ENCODE measurements at places on chromosomes 3 and 15.

DNA sequence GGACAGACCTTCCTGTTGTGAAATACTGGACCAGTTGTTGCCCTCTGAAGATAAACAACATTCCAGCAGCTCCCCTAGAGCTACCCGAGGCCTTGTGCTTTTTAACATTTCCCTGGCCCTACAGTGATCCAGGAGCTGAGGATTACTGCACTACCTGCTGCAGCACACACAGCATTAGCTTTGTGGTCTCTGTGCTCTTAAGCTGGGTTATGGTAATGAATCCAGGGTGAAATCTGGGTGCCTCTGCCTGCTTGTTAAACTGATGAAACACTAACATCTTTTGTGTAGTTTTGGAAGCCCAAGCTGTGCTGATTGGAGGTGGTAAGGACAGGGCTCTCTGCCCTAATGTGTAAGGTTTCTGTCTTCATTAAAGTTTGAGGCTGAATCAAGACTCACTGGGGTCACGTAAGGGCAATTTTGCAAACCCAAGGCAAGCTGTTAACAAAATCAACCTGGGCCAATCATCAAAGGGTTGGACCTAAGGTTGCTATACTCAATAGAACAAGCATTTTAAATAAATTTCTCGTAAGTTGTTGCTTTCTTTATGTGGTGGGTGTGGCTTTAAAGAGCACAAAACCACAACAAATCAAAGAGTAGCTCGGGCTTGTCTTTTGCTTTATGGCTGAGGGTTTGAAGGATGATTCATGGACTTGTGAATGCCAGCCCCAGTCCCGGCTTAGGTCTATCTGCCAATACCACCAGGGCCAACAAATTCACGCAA lies 183.9 kb downstream of the TPRG1 start:
- DNase-seq = no peak

DNA sequence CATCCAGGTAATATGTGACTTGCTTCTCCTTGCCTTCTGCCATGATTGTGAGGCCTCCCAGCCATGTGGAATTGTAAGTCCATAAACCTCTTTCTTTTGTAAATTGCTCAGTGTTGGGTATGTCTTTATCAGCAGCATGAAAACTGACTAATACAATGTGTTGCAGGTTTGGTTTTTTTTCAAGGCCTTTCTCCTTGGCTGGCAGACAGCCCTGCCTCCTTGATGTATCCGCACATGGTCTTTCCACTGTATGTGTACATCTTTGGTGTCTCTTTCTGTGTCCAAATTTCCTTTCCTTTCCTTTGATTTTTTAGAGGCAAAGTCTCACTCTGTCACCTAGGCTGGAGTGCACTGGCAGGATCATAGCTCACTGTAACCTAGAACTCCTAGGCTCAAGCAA lies 260.1 kb downstream of the TUSC7 start:
- DNase-seq = no peak

GRCh38 chr3:10505791-10506585 lies 602 bp upstream of the ATP2B2 start:
- no peak for DNase-seq

DNA sequence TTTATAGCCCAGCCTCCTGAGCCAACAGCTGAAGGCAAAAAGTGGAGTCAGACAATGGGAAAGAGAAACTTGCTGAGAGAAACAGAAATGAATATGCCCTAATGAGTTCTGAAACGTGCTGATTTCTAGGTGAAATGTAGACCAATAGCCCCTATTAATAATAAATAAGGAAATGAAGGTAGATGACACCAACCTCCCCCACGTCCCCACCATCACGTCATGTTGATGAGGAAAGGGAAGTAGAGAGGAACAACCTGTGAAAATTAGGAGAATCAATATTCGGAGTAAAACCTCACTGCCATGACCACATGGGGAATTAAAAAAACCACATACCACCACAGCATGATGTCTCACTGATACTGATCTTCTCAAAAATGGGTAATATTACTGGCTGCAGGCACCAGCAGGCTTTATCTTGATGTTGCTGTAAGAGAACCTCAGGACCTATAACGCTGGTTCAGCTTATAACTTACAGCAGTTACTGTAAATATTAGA lies 64.0 kb downstream of the KAT2B start:
- no peak for DNase-seq

DNA sequence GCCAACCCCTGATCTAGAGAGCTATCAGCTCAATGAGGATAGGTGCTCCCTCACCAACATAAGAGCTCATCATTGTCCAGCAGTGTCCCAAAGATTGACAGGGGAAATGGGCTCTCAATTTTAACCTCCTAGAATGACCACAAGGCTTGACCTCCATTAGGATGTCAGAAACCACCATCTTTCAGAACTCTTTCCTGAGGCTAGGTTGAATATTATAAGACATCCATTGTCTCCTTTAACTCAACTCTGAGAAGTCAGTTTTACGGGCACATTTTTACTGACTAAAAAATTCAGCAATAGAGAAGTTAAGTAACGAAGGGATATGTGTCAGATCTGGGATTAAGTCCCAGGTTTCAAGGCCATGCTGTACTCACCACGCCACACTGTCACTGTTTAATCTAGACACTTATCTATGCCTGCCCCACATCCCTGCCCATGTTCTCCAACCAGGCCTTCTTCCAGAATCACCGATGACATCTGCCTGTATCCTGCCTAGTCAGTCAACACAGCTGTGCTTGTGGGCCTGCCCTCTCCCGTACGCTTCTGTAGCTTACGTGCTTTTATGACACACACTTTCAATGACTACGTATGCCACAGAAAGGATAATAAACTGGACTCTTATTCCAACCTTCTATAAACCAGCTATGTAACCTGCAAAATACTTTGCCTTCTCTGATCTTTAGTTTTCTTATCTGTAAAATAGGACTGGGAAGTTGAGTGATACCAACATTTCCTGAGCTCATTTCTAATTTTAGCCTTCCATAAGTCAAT lies 17.1 kb upstream of the MUC13 start:
- DNase-seq = peak; percentile 61

DNA sequence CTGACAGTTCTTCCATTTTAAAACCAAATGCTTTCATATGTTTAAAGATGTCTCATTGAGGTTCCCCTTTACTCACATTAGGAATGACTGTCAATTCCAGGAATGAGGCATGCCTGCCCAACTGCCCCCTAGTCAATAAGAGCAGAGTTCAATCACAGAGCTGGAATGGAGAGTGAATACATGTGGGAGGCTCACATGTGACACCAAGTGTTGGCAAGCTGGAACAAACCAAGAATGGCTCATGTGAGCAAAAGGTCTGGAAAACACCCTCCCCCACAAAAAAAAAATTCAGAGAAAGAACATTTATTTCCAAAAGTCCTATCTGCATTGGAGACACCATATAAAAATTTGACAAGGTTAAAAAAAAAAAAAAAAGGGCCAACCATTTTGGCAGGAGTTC lies 3.7 kb downstream of the PBRM1 start:
- no peak for DNase-seq

- DNase-seq = no peak
Measured at GRCh38 chr3:3119393-3119851, 7.3 kb upstream of the TRNT1 start.

- no peak for DNase-seq
Measured at GRCh38 chr3:152416808-152417580, 148.3 kb downstream of the MBNL1 start.

Data from NCI-H146 (cell line).